GM04504 (cell line): ENCODE measurements at places on chromosomes 11 and 22.

- no peak for DNase-seq
Measured at GRCh38 chr11:66271816-66272215, 3.4 kb downstream of the RAB1B start.

GRCh38 chr11:44418456-44418830 is 108.5 kb upstream of the ALX4 start:
- no peak for DNase-seq

- no peak for DNase-seq
Measured at GRCh38 chr11:127445476-127445875, 444.9 kb upstream of the KIRREL3 start.

DNA sequence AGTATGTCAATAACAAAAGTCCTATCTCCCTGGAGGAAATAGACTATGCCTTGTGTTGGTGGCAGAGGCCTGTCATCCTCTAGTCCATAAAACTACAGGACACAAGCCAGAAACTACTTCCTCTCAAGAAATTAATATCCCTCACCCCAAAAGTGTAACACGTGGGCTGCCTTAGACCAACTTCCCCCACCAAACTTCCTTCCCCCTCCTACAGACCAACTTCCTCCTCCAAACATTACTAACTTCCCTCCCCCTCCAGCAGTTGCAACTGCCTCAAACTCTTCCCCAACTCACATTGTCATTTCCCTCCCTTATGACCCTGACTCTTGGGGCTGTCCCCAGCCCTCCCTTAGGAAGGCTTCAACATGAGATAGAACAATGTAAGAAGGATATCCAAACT is 6.3 kb downstream of the OR52K2 start:
- no peak for DNase-seq
